ENCODE measurements at places on chromosomes 5 and 9.

DNA sequence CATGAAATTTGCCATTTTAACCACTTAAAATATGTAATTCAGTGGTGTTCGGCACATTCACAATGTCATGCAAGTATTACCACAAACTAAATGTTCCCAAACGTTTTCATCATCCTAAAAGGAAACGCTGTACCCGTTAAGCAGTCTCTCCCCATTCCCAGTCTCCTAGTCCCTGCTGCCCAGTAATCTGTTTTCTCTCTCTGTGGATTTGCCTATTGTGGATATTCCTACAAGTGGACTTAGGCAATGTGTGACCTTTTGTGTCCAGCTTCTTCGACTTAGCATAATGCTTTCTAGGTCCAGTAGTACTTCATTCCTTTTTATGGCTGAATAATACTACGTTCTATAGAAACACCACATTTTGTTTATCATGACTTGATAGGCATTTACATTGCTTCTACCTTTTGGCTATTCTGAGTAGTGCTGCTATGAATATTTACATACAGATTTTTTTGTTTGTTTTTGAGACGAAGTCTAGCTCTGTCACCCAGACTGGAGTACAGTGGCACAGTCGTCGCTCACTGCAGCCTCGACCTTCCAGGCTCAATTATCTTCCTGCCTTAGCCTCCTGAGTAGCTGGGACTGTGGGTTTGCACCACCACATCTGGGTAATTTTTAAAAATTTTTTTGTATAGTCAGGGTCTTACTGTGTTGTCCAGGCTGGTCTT lies 13.0 kb downstream of the DENND4C start:
- no peak for DNase-seq

GRCh38 chr9:908536-909205 lies 67.2 kb downstream of the DMRT1 start:
- DNase-seq, result no peak

DNA sequence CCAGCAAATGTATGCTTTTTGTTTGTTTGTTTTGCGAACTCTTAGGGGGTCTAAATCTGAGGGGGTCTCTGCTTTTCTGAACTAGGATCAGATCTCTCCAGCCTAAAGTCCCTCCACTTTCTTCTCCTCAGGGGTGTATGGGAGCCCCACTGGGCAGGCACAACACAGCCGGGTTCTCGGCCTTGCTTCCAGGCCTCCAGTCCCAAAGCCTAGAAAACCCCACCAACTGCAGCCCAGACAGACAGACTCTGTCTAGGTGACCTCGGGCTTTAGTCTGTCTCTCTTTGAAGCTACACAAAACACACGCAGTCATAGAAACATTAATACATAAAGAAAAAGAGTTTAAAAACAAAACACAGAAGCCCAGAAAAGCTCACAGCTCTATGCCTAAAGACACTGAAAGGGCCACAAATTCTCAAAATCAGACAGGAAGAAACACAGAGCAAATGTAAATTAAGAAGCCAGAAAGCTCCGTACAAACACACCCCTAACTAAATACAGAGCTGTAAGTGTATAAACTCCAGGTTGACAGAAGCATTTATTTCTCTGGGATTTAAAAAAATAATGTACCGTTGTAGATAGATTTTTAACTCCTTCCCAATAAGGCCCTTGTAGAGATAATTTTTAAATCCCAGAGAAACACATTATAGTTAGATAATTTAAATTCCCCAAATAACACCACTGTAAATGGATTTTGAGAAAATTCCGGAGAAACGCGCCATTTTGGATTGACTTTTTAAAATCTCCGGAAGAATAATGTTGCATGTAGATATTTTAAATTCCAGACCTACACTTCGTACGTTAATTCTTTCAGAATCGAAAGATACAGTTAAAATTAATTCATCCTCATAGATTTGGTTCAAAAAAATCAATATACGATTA lies 2.0 kb downstream of the PITX1 start:
- no peak for DNase-seq

DNA sequence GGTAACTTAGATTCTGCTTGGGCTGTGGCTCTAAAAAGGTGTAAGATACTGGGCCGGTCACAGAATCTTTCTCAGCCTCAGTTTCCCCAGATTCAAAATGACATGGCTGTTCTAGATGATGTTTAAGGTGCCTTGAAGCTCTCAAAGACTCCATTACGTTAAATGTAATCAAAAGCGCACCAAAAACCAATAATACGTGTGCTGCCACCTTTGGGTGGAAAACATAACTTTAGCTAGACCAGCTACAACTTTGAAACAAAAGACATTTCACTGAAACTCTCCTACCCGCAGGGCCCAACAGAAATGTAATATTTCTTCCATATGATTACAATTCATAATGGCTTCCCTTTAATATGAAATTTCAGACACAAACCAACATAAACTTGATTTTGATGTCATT lies 35.0 kb upstream of the PCSK5 start:
- DNase-seq, result no peak

DNA sequence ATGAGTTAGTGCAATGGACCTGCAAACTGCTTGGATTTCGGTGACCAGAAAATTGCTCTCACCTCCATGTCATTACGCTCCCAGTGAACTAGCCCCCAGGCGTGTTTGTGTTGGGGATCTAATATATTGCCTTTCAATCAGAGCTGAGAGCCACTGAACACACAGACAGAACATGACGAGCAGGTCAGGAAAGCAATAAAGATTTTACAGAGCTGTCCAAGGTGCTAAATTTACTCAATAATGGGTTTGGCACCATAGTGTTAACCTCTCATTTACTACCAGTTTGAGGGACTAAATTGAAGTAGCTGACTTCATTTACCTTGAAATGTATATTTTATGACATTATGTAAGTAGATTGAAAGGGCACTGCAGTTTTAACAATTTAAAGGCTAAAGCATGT lies 383.0 kb downstream of the EBF1 start:
- no peak for DNase-seq

GRCh38 chr9:7780261-7780988 lies 19.2 kb downstream of the DMAC1 start:
- DNase-seq, result no peak

DNA sequence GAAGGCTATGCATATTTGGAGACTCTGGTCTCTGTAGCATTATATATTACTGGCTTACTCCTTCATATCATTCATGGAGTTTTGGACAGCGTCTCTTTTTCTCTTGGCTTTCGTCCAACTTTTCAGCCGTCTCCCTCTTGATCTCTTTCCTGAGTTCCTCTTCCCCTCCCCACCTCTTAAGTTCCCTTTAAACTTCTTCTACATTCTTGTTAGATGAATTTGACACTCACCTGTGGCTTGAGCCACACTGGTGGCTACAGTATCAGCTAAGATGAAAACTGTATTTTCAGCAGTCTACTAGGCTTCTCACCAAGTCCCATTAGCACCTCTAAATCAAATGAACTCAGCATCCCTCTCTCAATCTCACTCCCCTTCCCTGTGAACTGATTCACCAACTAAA lies 128.1 kb downstream of the STARD4 start:
- no peak for DNase-seq

- no peak for DNase-seq
Measured at GRCh38 chr5:2556375-2556966, 195.0 kb downstream of the IRX2 start.

DNA sequence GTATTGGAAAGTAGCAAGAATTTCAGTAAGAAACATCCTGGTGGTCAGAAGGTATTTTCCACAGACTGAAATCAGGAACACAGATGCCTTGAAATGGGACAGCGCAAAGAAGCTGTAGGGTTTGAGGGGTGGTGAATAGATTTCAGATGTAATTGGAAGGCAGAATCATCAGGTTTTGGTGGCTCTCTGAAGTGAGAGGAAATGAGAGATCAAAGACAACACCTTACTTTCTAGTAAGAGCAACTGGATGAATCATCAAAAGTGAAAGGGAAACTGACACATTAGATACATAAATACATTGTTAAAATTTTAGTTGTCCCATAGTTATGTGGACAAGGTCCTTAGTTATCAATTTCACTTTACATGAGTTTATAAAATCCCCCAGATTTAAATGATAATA lies 188.2 kb upstream of the SLC27A6 start:
- DNase-seq, result no peak

- no peak for DNase-seq
Measured at GRCh38 chr9:92507005-92507404, 24.7 kb upstream of the ASPN start.

- no peak for DNase-seq
Measured at GRCh38 chr5:3194684-3195083, 400.9 kb upstream of the IRX1 start.

DNA sequence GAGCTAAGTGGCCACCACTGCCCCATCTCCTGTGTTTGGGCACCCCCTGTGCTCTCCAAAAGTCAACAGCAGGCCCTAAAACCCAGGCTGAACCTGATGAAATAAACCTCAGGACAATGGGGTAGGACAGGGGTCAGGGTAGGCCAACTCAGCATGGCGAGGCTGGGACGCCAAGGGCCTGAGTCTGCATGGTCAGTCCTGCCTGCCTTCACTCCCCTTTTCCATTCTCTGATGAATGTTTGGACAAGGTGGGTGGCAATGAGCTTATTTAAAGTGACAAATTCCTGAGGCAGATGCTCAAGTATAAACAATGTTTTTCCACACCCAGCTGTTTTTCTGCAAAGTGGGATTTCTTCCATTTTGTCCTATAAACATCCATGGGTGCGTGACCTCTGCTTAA lies 47.2 kb upstream of the CXCL14 start:
- no peak for DNase-seq

- no peak for DNase-seq
Measured at GRCh38 chr5:17156463-17156862, 61.0 kb upstream of the BASP1 start.

- DNase-seq, result no peak
Measured at GRCh38 chr9:24293386-24293785, 252.3 kb downstream of the IZUMO3 start.

GRCh38 chr5:81516091-81516490 lies 122.2 kb upstream of the ACOT12 start:
- DNase-seq, result no peak

DNA sequence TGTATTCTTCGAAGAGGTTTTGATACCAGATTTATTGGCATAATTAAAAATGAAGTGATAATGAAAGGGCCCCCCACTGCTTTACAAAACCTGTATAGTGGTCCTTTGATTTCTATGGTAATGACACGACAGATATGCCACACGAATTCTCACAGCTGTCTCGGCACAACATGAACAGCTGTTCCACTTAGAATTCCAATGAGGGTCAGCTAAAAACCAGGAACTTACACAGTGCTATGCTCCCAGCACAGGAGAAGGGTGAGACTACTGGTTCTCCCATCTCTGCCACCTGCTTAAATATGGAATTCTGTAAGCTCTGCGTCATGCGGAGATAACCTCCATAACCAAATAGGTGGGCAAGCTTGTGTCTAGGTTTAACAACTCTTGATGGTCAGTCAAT lies 183.0 kb upstream of the EFNA5 start:
- no peak for DNase-seq

DNA sequence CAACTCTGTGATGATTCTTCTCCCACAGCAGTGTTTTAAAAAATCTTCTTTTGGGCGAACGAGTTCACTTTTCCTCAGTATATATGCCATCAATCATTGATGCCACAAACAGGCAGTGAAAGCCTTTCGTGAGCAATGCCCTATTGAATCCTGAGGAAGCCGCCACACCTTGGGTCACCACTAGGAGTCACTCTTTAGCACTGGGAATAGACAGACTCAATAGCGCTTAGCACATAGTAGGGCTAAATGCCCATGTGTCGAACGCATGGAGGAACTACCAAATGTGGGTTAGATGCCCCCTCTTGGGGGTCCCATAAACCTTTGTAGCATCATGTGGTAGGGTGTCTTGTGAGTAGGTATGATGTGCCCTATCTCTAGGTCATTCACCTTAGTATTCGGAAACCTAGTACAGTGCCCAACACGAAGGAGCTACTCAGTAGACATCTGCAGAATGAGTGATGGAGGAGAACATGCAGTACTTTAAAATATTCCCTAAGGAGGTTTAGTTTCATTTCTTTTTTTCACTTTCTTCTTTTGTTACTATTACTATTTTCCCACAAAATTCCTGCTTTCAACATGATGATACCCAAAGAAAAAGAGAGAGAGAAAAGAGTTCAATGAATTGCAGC lies 603.7 kb downstream of the BNC2 start:
- DNase-seq, result no peak

GRCh38 chr9:129879103-129879699 lies 43.9 kb downstream of the USP20 start:
- no peak for DNase-seq

- DNase-seq, result no peak
Measured at GRCh38 chr9:107597743-107598217, 108.2 kb upstream of the KLF4 start.

DNA sequence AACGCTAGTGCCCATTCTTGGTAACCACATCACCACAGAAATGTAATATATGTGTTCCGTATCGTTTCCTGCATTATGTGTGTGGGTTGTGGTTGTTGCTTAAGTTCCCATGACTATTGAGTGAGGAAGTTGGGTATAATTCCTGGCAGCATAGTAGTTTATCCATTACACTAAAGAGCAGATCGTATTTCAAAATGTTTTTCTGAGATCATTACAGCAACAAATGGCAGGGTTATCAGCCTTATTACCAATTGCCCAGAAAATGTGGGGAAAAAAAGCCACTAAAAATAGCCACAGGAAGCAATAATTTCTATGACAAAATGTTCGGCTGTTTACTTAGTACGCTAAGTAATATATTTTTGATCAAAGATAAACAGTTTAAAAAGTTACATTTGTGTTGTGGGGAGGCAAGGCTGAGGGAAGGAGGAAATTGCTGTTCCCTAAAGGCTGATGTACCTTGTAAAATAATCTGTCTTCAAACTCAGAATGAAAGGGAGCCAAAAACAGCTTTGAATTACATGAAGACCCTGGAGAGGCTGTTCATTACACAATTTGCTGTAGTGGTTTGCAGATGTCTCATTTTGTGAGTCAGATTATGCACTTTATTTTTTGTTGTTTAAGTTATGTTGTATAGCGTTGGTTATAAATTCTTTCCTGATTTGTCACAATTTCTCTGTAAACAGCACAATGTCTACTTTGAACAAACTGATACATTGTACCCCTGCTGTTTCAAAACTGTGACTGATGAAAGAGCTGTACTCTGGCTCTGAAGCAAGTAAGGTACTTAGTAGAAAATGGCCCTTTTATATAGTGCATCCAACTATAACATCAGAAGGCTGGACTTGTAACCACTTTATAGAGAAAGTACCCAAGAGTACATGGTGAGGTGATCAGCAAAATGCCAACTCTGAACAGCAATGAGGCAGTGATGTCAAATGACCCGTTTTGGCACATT lies 1028.5 kb downstream of the NR2F1-AS1 start:
- DNase-seq, result peak; percentile 44

DNA sequence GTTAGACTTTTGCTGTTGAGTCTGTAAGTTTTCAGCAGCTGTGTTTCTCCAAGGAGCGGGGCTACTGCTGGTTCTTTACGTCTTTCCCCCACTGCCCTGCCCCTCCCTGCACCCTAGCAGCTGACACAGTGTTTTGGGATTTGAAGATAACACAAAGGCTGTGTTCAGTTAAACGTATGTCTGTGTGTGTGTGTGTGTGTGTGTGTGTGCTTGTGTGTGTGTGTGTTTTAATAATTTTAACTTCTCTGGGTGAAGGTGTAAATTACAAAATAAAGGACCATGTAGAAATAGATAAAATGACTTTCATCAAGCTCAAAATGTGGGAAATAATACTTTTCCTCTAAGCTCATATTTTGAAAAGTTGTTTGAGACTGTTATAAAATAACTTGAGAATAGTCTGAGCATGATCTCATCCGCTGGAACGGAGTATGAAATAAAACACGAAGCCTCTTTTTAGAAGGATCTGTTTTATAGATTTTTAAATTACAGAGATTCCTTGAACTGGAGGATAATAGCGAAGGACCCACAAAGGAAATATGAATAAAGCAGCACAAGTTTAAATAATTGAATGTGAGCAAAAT lies 10.9 kb downstream of the ABL1 start:
- no peak for DNase-seq

All from T1000 (cell line).